Cortex of kidney (tissue), 1 donor: ENCODE measurements at places on chromosomes 2 and 18.

GRCh38 chr2:195029804-195030654, 627.0 kb upstream of the SLC39A10 start:
- DNase-seq: no peak

GRCh38 chr2:174020026-174020425, 54.9 kb upstream of the SP3 start:
- no peak for DNase-seq

DNA sequence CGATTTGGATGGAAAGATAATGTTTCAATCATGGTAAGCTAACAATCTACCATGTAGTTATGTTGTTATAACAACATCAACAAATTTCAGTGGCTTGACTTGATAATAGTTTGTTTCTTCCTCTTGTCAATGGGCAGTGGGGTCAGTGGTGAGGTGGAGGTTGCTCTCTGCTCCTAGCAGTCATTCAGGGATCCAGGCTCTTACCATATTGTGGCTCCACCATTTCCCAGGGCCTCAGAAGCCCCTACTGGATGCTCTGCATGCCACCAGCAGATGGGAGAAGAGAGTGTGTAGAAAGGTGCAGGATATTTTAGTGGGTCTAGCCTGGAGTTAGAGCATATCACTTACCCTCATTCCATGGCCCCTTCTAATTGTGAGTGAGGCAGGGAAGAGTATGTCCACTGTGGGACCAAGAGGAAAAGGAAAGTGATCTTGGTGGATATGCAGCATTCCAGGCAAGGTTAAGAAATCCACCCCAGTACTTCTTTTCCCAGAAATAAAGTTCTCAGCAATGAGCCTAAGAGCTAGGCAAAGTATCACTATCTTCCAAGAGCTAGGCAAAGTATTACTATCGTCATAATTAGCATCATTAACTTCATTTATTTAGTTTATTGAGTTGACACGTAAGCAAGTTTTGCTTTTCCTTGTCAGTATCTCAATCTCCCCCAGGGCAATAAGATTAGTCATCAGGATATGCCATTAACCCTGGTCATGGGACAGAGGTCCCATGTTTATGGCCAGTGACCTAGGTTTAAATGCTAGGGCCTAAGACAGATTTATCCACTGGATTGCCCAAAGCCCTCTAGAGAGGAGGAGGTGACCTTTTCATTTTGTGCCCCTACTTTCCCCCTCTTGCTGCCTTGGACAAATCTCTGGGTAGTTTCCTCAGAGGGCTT, 4.2 kb upstream of the IWS1 start:
- no peak for DNase-seq

GRCh38 chr18:6741232-6741663, 11.7 kb downstream of the ARHGAP28 start:
- DNase-seq: no peak

- DNase-seq: no peak
Observed at GRCh38 chr2:217555081-217555876, 447.5 kb downstream of the TNS1 start.

- DNase-seq: no peak
Observed at GRCh38 chr2:137975280-137976271, 11.3 kb downstream of the HNMT start.

- DNase-seq: no peak
Observed at GRCh38 chr2:237012004-237012403, 73.7 kb upstream of the COPS8 start.

- DNase-seq: no peak
Observed at GRCh38 chr2:235230821-235231601, 262.8 kb upstream of the AGAP1 start.
